ENCODE measurements at places on chromosomes 4 and X. TPM values are rescaled to one million over a fixed set of nuclear protein-coding genes. Genes with fewer than 3 reads are reported as not detected.

- DNase-seq, result no peak
Measured at GRCh38 chrX:110755061-110755460, 40.6 kb downstream of the CHRDL1 start.

DNA sequence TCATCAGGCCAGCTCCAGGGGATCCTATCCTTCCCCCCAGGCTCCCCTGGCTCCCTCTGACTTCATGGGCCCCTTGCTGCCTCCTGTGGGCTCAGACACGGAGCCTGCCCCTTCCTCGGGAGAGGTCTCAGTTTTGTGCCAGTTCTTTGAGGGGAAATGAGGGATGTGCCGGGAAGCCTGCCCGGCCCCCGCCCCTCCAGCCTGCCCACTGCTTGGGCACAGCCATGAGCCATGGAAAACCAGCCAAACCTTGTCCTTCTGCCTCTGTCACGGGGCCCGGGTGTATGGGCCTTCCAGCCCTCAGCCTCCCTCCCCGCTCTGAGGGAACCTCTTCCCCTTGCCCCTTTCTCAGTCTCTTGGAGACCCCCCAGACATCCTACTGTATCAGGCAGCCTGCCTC, 6.8 kb downstream of the BGN start:
- no peak for DNase-seq

DNA sequence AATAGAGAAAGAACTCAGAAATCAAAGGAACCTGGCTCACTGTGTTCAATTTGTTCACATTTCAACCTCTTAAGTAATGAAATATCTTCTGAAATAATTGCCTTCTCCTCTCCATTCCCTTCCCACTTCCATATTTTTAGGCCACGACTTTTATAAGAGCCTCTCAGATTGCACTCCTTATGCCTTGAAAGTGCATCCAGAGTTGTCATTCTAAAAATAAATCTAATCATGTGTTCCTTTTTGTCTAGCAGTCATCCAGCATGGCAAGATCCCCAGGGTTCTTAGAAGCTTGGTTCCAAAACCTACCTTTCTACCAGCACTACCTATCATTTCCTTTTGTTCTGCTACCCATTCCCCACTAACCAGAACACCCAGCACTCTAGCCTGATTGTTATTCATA, 42.4 kb upstream of the RPA4 start:
- DNase-seq, result no peak

GRCh38 chrX:41596596-41596995, 92.2 kb upstream of the GPR34 start:
- no peak for DNase-seq

DNA sequence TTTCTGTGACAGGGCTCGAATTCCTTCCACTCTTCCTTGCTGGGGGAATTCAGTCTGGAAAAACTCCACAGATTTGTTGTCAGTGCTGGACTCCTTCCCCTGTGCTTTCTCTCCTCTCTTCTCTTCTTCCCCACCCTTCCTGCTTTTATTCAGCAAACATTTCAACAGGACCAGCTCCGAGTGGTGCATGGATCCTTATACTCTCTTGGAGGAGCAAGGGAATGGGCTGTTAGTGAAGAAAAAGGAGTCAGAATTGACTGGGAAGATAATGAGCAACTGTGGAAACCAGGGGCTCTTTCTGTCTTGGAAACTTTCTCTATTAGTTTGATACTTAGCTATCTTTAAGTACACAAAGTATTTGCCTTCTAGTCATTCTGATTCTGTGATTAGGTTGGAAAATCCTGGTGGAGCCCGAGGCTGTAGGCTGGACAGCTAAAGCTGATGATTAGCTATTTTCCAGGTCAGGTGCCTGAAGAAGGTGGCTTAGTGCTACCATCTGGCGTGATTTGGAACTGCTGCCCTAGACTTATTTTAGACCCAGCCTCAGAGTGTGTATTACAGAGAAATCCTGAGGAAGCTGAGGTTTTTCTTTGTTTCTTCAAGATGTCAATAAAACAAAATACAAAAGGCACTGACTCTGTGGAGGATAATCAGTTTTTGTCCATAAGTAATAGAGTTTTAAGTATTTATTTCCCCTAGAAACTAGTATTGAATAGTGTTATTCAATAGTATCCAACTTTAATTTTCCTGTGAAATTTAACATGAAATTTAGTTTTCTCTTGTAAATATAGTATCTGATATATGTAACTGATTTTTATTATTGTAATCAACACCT, 38.4 kb downstream of the NAP1L5 start:
- DNase-seq, result peak; percentile 21

- DNase-seq, result no peak
Measured at GRCh38 chrX:14032406-14032805, 2.7 kb upstream of the GEMIN8 start.

- DNase-seq, result no peak
Measured at GRCh38 chr4:167883266-167883665, 209.1 kb upstream of the ANXA10 start.

DNA sequence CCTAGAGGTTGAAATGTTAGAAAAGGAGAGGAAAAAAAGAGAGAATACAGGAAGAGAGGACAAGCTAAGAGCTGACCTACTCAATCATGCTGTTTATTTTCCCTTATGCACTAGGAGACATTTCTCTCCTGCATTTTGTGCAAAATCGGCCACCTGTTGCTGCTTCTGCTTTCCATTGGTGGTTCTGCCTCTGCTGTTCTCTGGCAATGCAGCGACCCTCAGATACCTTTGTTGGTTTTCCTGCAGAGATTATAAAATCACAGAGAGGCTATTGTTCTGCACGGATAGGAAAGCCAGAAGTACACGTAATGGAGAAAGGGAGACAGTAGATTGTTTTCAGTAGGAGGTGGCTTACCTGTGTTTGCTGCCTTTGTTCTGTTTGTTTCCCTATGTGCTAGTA, 108.9 kb downstream of the UNC5C start:
- no peak for DNase-seq

- no peak for DNase-seq
Measured at GRCh38 chr4:13706716-13707115, 79.2 kb upstream of the BOD1L1 start.

Gene FGA
- total RNA-seq, result 0.66 TPM

All from breast epithelium (tissue), 4 donors.